ENCODE measurements at places on chromosomes 1 and 21. TPM values are rescaled to one million over a fixed set of nuclear protein-coding genes. Genes with fewer than 3 reads are reported as not detected.

DNA sequence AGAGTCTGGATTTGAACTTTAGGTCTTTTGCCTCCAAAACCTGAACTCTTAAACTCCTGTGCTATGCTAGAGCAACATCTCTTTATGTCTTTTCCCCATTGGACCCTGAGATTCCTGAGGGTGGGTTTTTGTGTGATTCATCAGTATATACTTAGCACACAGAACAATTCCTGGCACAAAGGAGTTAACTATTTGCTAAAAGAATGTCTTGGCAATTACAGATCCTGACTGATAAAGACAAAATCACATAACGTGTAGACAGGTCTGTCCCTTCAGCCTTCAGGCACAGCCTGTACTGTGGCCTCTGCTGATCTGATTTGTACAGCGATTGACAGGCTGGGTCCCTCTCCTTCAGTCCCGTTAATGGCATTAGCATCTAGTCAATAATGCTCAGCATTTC, 162.4 kb upstream of the BEND5 start:
- no peak for DNase-seq

DNA sequence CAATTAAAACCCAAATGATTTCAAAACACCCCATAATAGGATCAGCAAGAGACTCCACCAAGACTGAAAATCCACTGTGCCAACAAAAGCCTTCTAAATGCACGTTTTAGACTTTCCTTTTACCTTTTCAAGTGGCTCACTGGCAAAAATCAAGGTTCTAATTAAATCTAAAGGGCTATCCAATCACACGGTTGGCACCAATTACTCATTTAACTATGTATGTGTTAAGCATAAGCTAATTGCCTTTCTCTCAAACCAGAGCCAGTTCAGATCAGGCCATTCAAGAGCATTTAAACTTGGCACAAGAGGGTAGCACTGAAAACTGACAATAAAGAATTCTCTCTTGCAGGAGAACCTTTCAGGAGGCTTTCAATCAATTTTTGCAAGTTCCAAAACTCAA, 139.5 kb downstream of the RGS7 start:
- DNase-seq = no peak

- DNase-seq = no peak
Measured at GRCh38 chr21:36186081-36186480, 29.5 kb downstream of the DOP1B start.

ADAMTS1 gene
- 82.8 TPM for total RNA-seq

GRCh38 chr1:57361516-57361915, 62.3 kb downstream of the DAB1 start:
- DNase-seq = no peak
